ENCODE measurements at places on chromosomes 1 and 21. TPM values are rescaled to one million over a fixed set of nuclear protein-coding genes. Genes with fewer than 3 reads are reported as not detected.

DNA sequence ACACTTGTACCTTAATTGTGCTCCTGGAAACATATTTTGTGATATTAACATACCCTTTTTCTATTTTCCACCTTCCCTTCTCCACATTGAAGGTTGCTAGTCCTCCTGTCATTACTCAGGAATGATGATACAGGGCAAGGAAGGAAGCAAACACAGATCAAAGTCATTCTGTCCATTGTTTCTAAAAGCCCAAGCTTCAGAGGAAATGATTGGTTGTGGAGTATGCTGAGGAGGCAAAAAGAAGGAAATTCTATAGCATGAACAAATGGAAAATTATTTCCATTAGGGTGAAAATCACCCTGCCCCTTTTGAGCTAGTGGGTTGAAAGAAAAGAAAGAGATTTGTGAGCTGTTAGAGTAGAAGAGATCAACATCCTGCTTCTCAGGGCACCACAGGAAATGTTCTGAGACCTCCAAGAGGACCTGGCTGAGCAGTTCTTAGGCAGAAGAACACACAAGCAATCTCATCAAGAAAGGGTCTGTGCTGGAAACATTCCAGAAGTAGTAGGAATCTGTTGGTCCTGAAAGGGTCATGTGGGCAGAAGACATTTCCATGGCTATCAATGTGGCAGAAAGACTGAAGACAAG is 29.0 kb upstream of the PRRX1 start:
- DNase-seq = no peak

GRCh38 chr1:113542221-113542701 is 151.9 kb downstream of the MAGI3 start:
- no peak for DNase-seq

DNA sequence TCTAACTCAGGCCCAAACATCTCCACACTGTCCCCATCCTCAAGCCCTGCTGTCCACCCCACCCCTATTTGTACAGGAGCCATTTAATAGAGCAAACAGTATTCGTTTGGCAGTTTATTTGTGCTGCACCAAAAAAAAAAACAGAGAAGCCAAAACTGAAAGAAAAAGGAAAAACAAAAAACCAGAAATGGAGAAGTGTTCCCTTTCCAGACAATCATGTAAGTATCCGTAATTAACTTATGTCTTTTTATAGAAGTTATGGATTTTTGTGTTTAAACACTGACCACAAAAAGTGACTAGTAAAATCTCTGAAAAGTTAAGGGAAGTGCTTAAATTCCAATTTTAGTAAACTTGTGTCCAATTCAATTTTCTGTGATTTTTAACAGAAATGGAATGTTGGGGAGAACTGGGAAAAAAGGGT is 40.4 kb upstream of the ZBTB18 start:
- DNase-seq = no peak

DNA sequence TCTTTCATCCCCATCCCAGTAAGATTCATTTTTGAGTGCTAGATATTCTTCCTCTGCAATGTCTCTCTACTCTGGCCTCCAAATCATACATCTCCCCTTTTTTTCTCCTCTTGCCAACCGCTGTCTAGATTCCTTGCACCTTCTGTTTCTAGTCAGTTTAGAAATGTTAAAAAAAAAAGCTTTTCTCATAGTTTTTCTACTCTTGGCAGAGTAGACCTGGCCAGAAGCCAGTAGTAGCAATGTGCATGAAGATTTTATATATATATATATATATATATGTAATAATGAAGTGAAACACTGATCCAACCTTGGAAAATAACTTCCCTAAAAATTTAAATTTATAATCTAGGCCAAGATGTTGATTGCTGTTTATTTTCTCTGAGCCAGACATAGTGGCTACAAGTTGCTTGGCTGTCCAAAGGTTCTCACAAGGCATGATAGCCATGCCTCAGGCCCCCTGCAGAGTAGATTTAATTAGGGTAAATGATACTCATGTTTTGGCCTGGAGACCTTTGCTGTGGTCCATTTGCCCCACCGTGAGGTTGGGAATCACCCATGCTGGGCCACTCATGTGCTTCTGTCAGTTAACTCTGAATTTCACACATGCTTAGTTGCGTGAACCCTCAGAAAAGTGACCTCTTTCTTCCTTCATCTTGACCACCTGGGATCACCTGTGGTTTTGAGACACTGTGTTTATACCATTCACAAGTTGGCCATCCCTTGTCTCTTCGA is 103.4 kb upstream of the KCNE2 start:
- DNase-seq = no peak

- no peak for DNase-seq
These were observed 102.3 kb downstream of the OMA1 start for GRCh38 chr1:58443986-58444868.

MCOLN2 gene
- total RNA-seq = 12.5 TPM

S100A7A gene
- total RNA-seq = not detected

Data from sigmoid colon (tissue), 7 donors.